ENCODE measurements at places on chromosomes 13 and 19.

GRCh38 chr13:28559636-28560259, 64.8 kb upstream of the FLT1 start:
- DNase-seq, result no peak

- no peak for DNase-seq
Measured at GRCh38 chr19:53989600-53990533, 1.6 kb upstream of the CACNG6 start.

GRCh38 chr19:3125900-3126524, 9.8 kb upstream of the GNA15 start:
- no peak for DNase-seq

- no peak for DNase-seq
Measured at GRCh38 chr19:12969292-12969988, at the start of gene DAND5. Gene DAND5 (plus strand): TSS chr19:12969576. CDS start chr19:12969661, 85 bp downstream.

GRCh38 chr13:64020126-64020525, 2604.5 kb upstream of the PCDH20 start:
- no peak for DNase-seq

DNA sequence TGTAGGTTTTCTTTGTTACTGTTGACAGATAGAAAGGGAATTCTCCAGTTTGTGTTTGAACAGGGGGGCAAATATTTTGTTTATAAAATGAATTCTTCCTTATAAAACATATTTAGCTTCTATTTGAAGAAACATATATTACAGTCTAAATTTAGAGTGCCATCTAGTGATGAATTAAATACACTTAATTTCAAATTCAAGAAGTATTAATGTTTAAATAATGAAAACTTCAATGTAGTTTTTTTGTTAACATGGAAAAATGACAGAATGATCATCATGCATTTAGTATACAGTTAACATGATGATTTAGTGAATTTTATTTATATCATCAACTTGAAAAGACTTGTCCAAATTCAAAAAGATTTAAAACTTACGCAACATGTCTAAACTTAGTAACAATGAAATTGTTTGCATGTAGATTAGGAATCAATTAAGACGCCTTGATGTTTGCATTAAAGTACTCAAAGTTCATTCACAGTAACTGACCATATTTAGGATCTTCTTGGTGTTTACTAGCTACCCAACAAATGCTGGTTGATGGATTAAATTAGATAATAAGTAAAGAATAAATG, 765.9 kb upstream of the SLITRK1 start:
- DNase-seq, result peak; percentile 14

GRCh38 chr19:53311044-53311443, 22.5 kb upstream of the ZNF845 start:
- no peak for DNase-seq
